ENCODE measurements at places on chromosomes 1 and 21.

- DNase-seq: no peak
These were observed 140.5 kb downstream of the NTPCR start for GRCh38 chr1:233090746-233091494.

DNA sequence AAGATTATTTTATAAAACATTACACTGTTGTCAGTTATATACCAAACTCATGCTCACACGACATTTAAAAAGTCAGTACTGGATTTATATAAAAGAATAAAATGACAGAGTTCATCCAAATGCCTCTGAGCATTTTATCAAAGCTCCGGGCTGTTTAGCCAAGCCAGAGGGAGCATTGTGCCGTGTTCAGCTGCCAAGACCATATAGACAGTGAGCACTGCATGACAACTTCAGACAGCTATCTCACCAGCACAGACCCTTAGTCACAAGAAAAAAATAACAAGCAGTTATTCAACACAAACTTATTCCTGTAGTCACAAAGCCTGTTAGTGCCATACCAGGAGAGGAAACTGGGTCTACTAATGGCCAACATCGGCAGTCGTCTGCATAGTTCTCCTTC, 88.0 kb upstream of the PBX1 start:
- no peak for DNase-seq

- DNase-seq: no peak
These were observed 807.1 kb upstream of the PRMT6 start for GRCh38 chr1:106249365-106249764.

DNA sequence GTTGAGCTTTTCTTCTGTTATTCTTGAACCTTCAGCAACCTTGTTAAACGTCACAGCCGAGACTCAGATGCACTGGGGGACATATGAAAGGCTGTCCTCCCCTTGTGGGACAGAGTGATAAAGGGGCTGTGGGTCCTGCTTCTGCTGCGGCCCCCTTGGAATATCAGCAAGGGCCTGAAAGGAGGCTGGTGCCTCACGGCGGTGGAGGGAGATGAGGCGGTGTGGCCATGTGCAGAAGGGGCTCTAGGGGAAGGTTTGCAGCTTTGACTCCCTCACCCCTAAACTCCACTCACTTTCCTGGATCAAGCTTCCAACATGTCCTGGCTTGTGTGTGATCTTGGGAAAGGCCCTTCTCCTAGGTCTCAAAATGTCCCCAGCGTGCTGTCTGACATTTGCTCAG, 270.7 kb upstream of the CSF3R start:
- DNase-seq: no peak

All from stimulated activated CD8-positive, alpha-beta memory T cell treated with anti-CD3 and anti-CD28 coated beads, Interleukin-7, amount 100 ng/mL, for 1 hour (primary cell).